ENCODE measurements at places on chromosomes 6 and 20. TPM values are rescaled to one million over a fixed set of nuclear protein-coding genes. Genes with fewer than 3 reads are reported as not detected.

SAMD3 gene
- total RNA-seq = not detected

GRCh38 chr20:60482221-60483008 lies 524.2 kb downstream of the CDH26 start:
- H3K4me1 ChIP-seq = no peaks in the 10 kb centered on the region
- no peaks in the 10 kb centered on the region for H3K36me3 ChIP-seq
- H3K4me3 ChIP-seq = no peak overlapping the region
- H3K27me3 ChIP-seq = peaks cover 19% of the 10 kb centered on the region
- no peak overlapping the region for H3K27ac ChIP-seq

DNA sequence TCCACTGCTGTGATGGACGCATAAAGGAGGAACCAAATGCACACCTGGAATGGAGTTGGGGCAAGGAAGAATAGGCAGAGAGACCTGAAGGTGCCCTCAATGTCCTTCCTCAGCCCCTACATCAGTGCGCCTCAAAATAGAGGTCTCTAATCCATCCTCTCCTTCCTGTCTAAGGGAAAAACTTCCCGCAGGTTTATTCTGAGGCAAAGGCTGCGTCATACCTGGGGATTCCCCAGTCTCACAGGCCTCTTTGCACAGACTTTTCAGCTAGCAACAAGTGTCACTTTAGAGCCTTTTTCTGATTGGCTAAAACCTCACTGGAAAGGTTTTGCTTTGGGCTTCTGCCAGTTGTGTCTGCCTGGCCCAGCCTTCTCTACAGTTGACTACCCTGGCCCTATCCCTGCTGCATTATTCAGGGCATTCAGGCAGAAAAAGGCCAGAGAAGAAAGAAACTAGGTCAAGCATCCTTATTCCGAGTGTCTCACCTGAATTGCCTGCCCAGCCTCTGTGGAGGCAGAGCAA lies 1.8 kb upstream of the HLA-DQB1 start:
- H3K27me3 ChIP-seq = no peaks in the 10 kb centered on the region
- H3K27ac ChIP-seq = no peak overlapping the region
- no peaks in the 10 kb centered on the region for H3K36me3 ChIP-seq
- no peak overlapping the region for H3K4me3 ChIP-seq

IL20RA gene
- total RNA-seq = 10.1 TPM

DNA sequence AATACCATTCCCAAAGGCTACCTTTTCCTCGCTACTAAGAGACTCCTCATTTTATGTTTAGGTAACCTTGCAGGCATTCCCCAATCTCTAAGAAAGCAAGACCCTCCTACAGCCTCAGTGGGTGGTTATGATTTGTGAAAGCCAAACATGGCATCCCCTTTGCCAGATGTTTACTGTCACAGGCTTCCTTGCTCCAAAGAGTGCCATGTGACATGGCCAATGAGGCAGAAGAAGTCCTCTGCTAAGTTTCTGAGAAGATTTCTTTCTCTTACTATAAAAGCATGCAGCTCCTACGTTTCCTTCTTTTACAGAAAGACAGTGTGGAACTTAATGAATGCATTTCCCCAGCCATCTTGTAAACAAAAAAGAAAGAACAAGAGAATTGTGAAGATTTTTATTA lies 688.2 kb downstream of the TBC1D32 start:
- H3K4me3 ChIP-seq = no peak overlapping the region
- H3K27ac ChIP-seq = no peak overlapping the region
- no peak for DNase-seq
- no peaks in the 10 kb centered on the region for H3K36me3 ChIP-seq

DNA sequence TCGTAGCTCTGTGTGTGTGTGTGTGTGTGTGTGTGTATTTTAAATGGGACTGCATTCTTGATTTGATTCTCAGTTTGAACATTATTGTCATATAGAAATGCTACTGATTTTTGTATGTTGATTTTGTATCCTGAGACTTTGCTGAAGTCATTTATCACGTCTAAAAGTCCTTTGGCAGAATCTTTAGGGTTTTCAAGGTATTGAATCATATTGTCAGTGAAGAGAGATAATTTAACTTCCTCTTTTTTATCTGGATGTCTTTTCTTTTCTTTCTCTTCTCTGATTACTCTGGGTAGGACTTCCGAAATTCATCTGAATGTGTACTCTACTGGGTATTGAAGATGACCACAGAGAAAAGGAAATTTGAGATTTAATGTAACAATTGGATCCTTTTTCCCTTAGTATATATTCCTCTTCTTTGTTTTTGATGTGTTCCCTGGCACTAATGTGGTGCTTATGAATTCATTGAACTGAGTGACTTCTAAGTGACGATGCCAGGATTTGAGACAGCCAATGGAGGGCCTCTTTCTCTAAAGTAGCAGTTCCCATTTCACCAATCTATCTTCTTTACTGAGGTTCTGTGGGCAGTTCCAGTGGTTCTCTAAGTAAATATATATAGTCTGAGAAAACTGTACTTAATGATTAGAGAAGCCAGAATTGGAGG lies 47.6 kb downstream of the TNFAIP3 start:
- no peaks in the 10 kb centered on the region for H3K36me3 ChIP-seq
- peaks cover 5% of the 10 kb centered on the region for H3K27me3 ChIP-seq
- no peak overlapping the region for H3K27ac ChIP-seq
- DNase-seq = no peak
- no peak overlapping the region for H3K4me3 ChIP-seq
